ENCODE measurements at places on chromosomes 1 and 21.

DNA sequence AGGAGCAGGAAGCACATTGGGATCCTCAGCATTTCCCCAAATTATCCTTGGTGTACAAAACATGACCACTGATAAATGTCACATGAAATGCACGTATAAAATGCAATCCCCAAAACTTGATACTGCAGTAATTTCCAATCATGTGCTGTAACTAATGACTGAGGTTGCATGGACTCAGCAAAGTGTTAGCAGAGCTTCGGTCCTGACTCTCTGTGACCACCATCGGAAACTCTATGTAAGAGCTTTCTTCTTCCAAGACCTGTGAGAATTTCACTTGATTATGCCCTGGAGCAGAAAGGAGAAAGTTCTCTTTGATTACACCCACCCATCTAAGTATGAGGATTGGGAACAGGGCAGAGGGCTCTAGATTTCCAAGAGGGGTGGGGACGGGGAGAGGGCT is 908 bp downstream of the CD53 start:
- DNase-seq = no peak

DNA sequence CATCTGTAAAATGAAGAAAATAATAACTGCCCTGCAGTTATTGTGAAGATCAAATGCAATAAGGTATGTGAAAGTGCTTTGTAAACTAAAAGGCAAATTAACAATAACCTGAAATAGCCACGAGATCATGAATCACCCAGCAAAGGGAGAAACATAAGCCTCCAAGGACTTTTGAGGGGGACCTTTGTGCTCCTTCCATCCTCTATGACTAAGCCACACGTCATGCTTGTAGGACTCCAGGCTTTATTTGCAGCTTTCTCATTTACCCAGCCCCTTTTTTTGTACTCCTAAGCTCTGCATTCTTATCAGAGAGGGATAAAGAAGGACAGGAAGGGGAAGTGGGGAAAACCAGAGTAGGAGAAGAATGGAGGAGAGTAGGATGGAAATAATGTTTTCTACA is 115.1 kb downstream of the PROX1 start:
- no peak for DNase-seq

GRCh38 chr1:81374481-81374880 is 426.3 kb upstream of the ADGRL2 start:
- DNase-seq = no peak

DNA sequence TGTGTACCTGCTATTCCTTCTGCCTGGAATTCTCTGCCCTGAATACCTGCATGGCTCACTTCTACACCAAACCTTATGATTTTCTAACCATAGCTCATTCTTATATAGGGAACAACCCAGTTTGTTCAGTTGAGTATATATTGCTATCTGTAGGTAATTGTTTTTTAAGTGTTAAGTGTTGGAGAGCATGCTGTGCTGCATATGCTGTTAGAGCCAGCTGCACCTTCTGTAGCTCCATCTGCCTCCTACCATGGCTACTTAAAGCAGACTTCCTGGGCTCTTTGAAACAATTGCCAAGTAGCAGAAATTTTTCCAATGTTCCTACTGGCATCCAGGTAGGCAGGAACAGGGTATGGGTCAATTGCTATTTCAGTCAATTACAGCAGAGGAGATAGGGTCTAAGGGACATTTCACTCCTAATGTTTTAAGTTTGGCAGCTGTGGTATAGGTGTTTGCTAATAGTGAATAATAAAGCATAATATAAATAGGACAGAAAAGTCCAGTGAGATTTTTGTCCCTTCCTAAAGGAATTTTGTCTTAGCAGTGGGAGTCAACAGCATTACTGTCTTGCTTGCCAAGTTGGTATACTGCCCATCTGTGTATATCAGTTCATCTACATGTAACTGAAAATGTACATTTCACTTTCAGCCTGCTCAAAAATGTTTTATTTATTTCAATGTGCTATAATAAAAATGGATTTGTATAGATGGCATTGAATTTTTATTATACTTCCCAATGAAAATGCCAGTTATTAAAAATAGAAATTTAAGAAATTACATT is 34.0 kb upstream of the C1orf115 start:
- DNase-seq = no peak

DNA sequence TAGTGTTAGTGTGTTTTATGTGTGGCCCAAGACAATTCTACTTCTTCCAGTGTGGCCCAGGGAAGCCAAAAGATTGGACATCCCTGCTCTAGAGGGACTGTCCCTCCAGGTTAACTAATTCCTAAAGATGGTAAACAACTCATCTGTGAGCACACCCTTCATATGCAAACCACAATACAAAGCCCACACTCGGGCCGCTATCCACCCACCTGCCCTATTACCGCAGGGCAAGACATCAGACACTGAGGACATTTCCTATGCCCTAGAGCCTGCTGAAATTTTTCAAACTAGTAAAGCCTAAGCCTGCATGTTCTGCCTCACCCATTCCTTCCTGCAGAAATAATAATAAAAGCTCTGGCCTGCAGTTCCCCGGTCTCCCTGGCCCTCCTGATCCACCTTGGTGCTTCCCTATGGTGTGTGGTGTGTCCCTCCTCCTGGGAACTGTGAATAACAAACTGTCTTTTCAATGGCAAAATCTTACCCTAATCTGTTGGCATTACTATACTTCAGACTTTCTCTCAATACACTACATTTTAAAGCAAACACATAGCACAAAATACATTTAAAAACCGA is 39.3 kb upstream of the NTPCR start:
- no peak for DNase-seq
